Neural progenitor cell (in vitro differentiated cells): ENCODE measurements at places on chromosomes 1 and 21.

DNA sequence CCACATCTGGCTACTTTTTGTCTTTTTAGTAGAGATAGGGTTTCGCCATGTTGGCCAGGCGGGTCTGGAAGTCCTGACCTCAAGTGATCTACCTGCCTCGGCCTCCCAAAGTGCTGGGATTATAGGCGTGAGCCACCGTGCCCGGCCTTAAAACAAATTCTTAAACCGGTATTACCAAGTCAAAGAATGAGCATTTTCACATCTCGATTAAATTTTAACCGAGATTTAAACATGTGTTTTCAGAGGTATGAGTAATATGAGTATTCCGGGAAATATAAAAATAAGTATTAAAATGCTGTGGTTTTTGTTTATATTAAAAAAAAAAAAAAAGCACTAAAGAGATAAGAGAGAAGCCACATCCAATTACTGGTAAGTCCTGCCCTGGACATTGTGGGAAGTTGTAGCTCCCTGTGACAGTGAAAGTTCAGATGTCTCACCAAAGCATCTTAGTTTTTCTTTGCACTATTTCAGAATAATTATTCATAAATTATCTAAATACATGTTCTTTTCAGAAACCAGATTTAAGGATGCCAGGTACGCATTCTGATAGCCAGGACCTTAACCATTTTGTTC lies 24.9 kb downstream of the ZNF281 start:
- no peak for DNase-seq

GRCh38 chr1:46379996-46380395 lies 14.1 kb upstream of the FAAH start:
- DNase-seq, result no peak

GRCh38 chr1:36816348-36816747 lies 218.0 kb downstream of the GRIK3 start:
- DNase-seq, result no peak

DNA sequence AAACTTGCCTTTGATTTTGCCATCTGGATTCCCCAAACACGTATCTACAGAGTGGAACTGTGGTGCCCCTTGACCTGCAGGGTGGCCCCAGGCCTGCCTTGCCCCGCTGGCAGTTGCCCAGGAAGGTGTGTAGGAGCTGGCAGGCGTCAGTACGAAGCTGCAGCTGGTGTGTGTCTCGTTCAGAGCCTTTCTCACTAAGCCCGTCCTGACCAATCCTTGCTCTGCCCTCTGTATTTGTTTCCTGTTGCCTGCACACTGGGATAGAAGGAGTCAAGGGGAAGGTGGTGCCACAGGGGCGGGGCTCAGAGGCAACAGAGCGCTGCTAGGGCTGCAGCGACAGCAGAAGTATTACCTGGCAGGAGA lies 5.2 kb upstream of the VSIG8 start:
- DNase-seq, result no peak

DNA sequence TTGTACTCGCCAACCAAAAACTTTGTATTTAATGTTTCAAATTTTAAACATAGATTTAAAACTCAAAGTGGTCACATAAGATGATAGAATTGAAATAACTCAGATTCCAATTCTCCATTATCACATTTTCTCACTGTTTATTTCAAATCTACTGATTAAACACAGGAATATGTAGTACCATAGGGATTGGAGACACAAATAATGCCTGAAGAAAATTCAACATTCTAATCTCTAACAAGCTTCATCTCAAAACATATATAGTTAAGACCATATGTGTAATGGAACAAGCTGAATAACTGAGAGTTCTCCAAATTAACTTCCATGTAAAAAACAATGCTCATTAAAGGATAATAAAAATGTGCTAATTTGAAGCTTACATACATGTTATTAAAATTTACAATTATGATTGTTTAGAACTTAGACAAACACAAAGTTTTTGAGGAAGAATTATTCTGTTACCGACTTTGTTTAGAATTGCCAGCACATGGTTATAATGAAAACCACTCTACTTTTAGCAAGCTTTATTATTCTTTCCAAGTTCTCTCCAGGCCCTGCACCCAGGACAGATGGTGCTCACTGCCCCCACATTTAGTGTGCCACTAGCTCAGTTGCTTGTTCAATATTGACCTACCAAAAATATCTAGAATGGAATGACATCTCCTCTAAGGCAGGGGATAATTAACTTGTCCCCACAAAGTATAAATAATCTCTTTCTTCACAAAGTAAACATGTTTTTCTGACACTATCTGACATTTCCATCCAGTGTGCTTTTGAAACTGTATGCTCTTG lies 467.2 kb downstream of the TTLL7 start:
- no peak for DNase-seq

GRCh38 chr21:45873418-45873817 lies 108.2 kb upstream of the COL6A1 start:
- no peak for DNase-seq

- peak; percentile 72 for DNase-seq
These were observed 5.2 kb downstream of the TNFRSF18 start for GRCh38 chr1:1200876-1201810.

DNA sequence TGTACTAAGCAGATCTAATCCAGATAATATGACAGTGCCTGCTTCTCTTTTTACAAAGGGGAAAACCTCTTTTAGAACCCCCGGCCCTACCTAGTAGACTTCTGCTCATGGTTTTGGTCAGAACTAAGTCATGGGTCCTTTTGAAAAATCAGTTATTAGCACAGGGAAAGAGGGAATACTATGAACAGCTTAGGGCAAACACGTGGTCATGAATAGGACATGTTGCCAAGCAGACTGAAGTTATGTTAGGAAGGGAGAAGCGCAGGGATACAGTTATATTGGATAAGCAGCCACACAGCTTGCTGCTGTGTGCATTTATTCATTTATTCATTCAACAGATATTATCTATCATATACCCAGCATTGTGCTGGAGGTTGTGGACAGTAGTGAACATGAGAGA lies 25.3 kb upstream of the IGSF3 start:
- DNase-seq, result no peak

DNA sequence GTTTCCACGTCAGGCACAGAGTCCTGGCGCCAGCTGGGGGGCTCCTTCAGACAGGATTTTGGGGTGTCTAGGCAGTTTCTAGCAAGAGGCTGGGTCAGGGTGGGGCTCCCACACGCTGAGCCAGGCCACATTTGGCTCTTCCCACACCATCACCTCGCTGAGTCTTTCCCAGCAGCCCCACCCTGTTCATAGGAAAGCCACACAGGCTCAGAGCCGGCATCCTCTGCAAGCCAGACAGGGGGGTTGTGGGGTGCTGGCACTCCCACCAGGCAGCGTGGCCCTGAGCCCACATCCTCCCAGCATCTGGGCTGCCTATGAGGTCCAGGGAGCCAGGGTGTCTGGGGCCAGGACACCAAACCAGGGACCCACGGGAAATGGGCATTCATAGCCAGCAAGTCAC lies 2.8 kb upstream of the GPR153 start:
- no peak for DNase-seq

DNA sequence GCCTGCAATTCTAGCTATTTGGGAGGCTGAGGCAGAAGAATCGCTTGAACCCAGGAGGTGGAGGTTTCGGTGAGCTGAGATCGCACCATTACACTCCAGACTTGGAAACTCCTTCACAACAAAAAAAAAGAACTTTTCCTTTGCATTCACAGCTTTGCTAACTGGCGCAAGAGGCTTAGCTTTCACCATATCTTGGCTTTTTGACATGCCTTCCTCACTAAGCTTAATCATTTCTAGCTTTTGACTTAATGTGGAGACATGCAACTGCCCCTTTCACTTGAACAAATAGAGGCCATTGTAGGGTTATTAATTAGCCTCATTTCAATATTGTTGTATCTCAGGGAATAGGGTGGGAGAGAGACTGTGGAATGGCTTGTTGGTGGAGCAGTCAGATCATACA lies 8.7 kb downstream of the KPNA6 start:
- no peak for DNase-seq

DNA sequence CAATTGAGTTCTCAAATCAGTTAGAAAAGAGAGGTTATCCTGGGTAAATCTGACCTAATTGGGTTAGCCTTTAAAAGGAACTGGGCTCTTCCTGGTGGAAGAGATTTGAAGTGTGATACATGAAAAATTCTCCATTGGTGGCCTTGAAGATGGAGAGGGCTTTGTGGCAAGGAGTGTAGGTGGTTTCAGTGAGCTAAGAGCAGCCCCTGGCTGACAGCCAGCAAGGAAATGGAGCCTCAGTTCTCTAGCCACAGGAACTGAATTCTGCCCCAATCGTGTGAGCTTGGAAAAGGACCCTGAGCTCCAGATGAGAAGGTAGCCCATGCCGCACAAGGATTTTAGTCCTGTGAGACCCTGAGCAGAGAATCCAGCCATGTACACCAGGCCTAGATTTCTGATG lies 12.7 kb upstream of the HYI start:
- no peak for DNase-seq

DNA sequence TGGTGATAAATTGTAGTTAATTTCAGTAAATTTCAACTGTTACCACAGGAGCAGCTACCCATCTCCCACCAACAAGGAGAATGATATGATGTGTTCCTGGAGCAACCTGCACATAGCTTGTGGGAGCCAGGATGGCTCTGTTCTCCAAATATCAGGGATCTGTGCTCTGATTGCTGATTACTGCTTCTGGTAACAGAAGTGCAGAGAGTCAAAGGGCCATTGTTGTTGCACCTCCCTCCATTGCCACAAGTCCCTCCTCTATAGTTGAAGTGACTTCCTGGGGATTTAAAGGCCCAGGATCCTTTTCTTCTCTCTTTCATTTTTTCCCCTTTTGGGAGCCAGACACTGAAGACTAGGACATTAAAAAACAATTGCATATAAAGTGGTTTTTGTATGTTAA lies 51.6 kb upstream of the HPDL start:
- peak; percentile 20 for DNase-seq

GRCh38 chr1:167357305-167357704 lies 136.6 kb downstream of the POU2F1 start:
- no peak for DNase-seq

DNA sequence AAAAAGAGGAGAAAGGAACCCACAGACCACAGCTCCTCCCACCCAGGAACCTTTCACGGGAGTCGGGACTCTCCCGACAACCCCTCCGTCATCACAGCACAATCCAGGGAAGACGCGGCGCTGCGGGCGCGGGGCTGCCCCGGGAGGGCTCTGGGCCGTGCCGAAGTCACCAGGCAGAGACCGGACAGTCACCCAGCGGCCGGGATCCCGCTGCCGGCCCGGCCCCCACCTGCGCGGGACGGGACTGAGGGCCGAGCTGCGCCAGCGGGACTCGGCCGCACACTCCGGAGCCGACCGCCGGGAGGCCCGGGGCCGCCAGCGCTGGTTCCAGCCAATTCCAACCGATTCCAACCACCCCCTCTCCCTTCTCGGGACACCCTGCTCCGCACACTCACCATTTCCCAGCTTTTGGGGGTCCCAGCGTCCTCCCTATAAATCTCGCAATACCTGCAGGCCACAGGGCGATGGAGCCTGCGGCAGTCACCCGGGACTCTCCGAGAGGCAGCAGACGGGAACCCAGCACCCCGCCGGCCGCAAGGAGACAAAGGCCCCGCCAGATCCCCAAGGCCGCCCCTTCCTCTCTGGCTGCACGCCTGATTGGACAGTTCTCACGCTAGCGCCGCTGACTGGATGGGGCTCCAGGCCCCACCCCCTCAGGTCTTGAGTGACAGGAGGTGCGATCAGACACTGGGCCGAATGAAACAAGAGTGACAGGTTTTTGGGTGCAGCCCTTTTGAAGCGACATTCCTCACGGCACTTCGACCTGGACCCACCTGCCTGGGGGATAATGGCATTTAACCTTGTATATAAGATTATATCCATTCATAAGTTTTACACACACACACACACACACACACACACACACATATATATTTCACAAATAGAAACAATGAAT lies at the start of gene ZNF695:
ZNF695 (minus strand) TSS at position 547 of the 895 bp plus-strand sequence; CDS start at position 398, 149 bp downstream.
- DNase-seq, result peak; percentile 99

- DNase-seq, result peak; percentile 81
These were observed 3.9 kb upstream of the NUAK2 start for GRCh38 chr1:205325334-205325884.

- DNase-seq, result no peak
These were observed 137.3 kb downstream of the ZSCAN20 start for GRCh38 chr1:33609739-33610138.

DNA sequence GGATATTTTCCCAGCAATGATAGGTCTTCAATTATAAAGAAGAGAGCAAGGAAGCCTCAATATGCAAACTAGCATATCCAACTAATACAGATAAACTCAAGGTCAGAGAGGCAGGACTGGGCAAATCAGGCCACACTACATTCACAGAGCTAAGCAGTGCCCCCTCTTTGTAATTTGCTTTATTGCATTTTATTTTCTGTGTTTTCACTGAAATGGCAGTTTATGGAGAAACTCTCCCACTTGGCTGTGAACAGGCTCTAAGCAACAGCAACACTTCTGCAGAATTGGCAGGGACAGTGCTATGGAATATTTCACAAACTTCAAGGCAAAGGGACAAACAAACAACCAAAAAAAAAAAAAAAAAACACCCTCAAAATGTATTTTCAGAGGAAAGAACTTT lies 93.4 kb upstream of the SOD1 start:
- no peak for DNase-seq

GRCh38 chr1:156581661-156582387 lies 2.3 kb downstream of the TTC24 start:
- no peak for DNase-seq

GRCh38 chr1:118890851-118891384 lies 97.2 kb downstream of the TBX15 start:
- no peak for DNase-seq

DNA sequence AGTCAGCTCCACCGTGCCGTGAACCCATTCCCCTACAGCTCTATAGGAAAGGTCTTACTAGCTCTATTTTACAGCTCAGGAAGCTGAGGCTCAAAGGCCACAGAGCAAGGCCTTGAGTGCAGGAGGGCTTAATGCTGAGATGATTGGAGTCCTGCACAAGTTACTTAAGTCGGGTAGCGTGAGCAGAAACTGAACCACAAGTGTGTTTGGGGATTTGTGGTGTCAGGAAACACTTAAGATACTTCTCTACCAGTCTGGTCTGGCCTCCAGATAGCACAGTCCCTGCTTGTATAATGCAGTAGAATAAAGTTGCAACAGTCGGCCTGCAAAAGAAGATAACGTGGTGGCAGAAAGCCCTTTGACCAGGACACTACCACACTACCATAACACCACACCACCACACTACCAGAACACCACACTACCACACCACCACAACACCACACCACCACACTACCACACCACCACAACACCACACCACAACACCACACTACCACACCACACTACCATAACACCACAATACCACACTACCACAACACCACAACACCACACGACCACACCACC lies 118.1 kb downstream of the SPSB1 start:
- DNase-seq, result peak; percentile 29

- DNase-seq, result no peak
These were observed 43.7 kb downstream of the FMO3 start for GRCh38 chr1:171134204-171134923.

DNA sequence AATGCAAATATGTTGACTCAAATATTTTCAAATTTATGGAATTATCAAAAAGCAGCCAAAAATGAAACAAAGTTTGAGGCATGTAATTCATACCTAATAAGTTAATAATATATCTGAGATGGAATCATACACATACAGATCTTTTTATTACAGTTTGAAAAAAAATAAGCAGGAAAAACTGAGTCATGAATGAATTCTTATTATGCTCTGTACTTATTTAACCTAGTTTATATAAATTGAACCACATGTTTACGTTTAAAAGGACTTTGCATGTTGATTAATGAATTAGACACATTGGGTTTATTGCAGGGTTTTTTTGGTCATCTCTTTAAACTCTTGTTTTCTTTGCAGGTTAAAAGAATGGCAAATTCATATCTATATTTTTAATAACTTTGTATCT lies 40.9 kb downstream of the CMPK1 start:
- DNase-seq, result no peak

GRCh38 chr1:179793281-179793680 lies 50.2 kb downstream of the FAM163A start:
- DNase-seq, result no peak

- DNase-seq, result no peak
These were observed 357.7 kb downstream of the PRDM2 start for GRCh38 chr1:14057640-14058039.
